ENCODE measurements at places on chromosomes 2 and 18.
A peak's percentile ranks its signal among the peaks of the same experiment; 100 is the strongest.

DNA sequence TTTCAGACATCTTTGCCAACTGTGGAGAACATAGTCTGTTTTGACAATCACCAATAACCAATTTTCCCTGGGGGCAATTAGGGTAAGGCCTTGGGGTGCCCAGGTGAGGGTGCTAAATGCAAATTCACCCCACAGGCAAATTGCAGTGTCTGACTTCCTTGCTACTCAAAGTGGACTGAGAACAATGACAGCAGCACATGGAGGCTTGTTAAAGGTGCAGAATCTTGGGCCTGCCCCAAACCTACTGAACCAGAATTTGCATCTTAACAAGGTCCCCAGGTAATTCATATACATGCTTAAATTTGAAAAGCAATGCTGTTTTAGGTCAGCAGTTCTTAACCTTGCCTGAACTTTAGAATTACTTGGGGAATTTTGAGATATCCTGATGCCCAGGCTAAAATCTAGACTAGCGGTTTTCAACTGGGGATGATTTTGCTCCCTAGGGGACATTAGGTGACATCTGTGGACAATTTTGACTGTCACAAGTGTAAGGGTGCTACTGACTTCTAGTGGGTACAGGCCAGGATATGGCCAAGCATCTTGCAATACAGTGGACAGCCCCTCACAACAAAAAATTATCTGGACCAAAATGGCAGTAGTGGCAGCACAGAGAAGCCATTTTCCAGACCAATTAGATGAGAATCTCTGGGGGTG is 80.2 kb upstream of the GCFC2 start:
- no peak for DNase-seq

- no peak for DNase-seq
These were observed 163.5 kb upstream of the FBXO11 start for GRCh38 chr2:48069769-48070168.

- no peak for DNase-seq
These were observed 20.4 kb downstream of the ZRANB3 start for GRCh38 chr2:135510577-135510976.

DNA sequence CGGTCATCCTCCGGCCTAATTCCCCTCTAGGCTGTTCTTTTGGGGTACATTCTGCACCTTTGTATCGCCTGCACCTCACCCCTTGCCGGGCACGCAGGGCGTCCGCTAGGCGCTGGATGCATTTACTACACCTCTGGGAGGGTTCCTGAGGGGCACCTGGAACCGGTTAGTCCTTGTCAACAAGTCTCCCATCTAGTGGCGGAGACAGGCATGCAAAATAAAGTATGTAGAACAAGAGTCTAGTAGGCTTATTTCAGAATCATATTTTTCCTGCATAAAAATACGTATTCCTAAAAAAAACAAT is 705 bp upstream of the TEX261 start:
- DNase-seq = peak; percentile 65

- no peak for DNase-seq
These were observed 29.7 kb downstream of the CCDC141 start for GRCh38 chr2:179020156-179020750.

- no peak for DNase-seq
These were observed 14.3 kb upstream of the SCN2A start for GRCh38 chr2:165224941-165225340.

- DNase-seq = no peak
These were observed 20.0 kb downstream of the MAIP1 start for GRCh38 chr2:199975273-199975895.

DNA sequence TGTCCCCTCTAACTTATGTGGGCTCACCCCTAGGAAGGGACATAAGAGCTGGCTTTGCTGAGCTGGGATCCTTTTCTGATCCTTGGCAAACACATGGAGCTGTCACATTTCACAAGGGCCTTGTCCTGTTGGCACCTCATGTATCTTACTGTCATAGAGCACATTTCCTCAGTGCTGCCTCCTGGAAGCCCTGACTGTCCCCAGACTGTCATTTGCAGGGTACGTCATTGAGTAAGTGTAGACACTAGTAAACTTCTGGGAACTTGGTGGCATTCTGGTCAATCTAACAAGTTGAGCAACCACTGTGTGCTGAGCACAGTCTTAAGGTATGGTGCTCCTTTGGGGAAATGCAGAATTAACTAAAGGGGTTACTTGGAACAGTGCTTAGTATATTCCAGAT is 94.5 kb upstream of the IL1R2 start:
- DNase-seq = no peak

- no peak for DNase-seq
These were observed 255.3 kb downstream of the CYP26B1 start for GRCh38 chr2:71892423-71892730.

GRCh38 chr2:65485839-65486238 is 53.4 kb upstream of the SPRED2 start:
- DNase-seq = no peak

- DNase-seq = peak; percentile 13
These were observed 114.7 kb downstream of the DNAH6 start for GRCh38 chr2:84631047-84631446.

- DNase-seq = no peak
These were observed 52.1 kb upstream of the EPB41L5 start for GRCh38 chr2:119960821-119961220.

- no peak for DNase-seq
These were observed 105.7 kb upstream of the ZEB2 start for GRCh38 chr2:144625626-144626025.

DNA sequence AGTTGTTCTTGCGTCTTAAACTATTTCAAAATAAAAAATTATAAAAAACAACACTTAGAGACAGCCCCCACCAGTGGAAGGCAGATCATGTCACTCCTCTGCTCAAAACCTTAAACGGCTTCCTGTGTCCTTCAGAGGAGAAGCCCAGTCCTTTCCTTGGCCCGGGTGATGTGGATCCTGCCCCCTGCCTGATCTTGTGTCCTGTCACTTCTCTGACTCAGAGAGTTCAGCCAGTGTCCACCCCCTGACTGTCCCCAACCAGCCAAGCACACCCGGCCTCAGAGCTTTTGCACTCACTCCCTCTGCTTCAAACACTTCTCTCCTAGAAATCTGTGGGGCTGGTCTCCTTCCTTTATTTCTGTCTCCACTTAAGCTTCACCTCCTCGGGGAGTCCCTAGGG is 35.4 kb downstream of the TOGARAM2 start:
- DNase-seq = no peak

DNA sequence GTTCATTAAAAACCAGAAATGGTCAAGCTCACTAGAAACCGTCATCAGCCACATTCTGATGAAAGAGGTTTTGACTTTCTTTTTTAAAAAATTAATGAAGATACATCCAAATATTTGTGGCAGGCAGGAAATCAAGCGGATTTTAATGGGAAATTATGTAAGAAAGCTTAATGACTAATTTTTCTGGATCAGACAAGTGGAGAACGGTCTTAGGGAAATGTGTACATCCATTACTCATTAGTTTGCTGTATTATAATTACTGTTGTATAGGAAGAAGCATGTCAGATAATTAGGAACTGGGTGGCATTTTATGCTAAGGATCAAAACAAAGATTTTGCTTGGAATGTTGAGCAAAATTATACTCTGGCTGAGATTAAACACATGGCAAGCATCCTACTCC is 39.4 kb downstream of the AGAP1 start:
- no peak for DNase-seq

DNA sequence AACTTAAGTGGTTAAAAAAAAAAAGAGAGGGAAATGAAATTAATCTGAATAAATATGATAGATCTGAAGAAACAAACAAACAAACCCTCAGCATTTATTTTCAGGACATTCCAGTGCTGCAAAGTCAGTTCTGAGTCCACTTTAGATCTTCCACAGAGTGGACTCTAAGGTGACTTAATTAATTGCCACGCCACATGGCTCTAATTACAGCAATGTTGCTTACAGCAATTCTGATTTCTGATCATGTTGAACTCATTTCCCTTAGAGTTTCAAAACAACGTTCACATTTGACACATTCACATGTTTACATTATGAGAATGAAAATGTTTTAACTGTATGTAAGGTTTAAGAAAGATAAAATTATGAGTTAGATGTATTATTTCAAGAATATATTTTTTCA is 38.6 kb upstream of the RASGRP3 start:
- DNase-seq = no peak
